ENCODE measurements at places on chromosomes 1 and 21.

DNA sequence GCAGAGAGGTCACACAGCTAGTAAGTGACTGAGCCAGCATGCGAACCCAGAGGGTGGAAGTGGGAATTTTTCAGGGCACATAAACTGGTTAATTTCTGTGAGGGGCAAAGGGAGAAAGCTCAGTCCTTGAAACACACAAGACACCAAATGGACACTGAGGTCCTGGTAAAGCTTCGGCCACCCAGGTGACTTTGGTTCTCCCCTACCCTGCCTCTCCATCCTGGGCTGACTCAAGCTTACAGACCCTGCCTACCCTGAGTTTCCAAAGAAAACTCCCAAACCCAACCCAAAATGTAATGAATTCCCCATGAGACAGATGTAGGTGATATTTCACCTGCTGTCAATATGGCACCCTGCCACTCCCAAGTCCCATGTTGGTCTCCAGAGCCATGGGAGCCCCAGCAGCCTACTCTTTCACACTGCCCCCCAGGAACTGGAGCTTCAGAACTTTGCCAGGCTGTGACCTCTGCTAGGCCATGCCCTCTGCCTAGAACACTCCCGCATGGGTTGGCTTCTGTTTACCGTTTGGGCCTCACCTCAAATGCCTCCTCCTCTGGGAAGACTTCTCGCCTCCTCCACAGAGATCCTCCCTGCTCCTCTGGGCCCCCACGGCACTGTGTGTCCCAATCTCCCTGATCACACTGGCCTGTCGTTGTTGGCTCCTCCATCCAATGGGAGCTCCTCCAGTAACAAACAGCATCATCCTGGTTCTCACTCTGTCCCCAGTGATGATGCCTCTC, 3.7 kb upstream of the LRP8 start:
- DNase-seq = no peak

GRCh38 chr1:4963251-4963650, 308.8 kb downstream of the AJAP1 start:
- no peak for DNase-seq

- DNase-seq = no peak
Observed at GRCh38 chr1:215833941-215834729, 267.0 kb downstream of the KCTD3 start.

GRCh38 chr1:117760485-117760884, 154.6 kb downstream of the TENT5C start:
- DNase-seq = no peak

DNA sequence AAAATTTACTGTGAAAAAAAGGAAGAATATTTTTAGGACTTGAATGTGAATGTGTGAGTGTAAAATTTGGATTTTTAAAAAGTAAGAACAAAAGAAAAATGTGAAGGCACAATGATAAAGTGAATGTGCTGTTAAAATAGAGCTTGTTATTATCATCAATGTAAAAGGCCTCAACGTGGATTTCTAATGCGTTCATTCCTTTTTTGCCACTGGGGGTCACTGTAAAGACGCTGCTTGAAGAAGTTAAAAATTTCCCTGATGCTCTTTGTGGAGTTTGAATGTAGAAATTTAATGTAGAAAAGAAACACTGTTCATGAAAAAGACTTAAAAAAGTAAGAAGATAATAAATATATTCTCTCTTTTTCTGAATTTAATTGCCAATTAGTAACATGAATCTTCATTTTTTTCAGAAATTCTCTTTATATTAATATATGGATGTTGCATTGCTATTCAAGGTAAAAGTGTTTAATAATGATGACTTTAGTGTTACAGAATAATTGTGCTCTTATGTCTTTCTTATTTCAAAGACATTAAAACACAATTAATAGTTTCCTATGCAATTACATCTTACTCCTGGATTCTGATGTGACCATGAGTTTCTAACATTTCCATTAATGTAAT, 161.5 kb downstream of the DNM3 start:
- DNase-seq = no peak

- DNase-seq = no peak
Observed at GRCh38 chr1:208272713-208273112, 28.5 kb upstream of the PLXNA2 start.

DNA sequence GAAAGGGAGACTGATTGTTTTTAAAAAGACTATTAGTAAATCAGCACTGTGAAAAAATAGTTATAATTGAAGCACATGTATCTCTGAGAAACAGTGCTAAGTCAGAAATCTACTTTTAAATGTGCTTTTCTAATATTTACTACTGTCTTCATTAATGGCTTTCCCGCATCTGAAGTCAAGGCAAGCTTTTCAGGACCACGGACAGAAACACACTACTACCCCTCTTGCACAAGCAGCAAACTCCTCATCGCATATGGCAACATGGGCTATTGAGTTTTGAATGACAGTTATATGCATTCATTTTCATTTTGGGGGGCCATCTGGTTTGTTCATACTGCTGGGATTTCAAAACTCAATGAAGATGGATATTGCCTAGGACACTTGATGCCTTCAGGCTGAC, 433.4 kb upstream of the CAMK1G start:
- DNase-seq = no peak

DNA sequence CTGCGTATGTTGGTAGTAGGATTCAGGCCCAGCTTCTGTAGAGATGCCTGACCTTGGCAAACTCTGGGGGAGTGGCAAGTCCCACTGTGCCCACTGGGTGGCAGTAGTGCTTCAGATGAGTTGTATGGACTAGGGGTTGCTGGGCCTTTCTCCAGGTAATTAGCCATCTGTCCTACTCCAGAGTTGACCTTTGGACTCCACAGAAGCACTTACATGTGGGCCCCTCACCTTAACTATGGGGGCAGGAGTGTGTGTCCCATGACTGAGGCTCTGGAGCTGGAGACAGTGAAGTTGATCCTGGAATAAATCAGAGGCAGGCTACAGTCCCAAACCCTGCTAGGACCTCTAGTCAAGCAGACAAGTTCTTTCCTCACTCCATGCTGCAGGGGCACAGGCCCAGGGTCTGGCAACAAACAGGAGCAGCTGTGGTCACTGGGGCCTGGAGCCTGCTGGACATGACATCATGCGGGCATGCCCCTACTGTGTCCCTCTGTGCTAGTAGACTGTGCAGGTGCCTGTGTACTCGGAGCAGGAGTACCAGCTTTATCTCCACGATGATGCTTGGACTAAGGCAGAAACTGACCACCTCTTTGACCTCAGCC, 4.6 kb downstream of the DMAP1 start:
- peak; percentile 67 for DNase-seq

- DNase-seq = no peak
Observed at GRCh38 chr1:159092036-159092760, 15.6 kb upstream of the AIM2 start.

- DNase-seq = no peak
Observed at GRCh38 chr21:18493422-18493821, 89.8 kb upstream of the TMPRSS15 start.

DNA sequence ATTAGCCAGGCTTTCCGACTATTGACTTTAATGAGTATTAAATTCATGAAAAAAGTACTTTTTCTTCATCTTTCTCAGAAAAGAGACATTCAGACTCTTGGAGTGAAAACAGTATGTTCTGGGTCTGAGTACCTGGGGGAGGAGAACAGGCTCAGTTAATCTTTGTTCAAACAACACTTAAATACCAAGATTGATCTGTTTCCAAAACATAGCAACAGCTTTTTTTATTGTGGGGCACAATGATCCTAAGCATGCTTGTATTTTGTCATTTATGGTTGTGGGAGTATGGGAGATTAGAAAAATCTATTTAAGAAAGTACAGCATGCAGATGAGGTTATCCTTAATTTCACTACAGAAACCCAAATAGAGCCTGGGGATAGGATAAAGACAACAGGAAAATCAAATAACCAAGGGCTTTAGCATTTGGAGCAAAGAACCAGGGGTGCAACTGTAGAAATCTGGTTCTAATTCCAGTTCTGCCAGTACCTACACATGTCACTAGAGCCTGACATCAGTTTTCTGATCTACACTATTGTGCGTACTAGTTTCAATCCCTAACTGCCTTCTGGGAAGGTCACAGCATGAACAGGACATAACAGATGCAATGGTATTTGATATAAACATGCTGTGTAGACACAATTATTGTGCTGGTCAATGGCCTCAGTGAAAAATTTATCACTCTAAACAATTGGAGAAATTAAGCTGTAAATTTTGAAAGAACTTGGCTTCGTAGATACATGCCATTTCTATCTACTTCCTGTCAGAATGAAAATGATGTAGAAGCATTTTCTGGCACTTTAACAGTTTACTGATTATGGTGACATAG, 91.2 kb downstream of the KCNK1 start:
- no peak for DNase-seq

DNA sequence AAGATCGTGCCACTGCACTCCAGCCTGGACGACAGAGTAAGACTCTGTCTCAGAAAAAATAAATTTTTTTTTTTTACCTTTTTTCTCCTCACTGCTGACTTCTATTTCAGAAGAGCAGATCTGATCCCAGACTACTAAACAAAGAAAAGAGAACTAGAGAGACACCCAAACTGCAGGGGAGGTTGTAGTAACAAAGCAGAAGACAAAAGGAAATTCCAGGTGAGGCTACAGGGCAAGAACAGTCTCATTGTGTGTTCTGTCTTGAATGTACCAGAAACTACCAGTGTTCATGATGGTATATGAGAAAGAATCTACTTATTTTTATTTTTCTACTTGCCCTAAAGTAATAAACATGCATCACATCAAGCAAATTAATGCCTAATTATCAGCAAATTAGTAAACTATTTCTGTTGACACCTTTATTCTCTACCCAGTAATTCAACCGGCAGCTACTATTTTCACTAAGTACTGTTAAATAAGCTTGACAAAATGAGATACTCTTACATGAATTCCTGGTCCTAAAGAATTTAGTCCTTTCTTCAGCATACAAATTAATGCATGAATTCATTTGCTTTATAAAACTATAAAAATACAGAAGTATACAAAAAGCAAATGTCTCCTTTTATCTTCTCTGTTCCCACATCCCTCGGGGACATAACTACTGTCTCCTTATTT, 40.6 kb downstream of the ARID4B start:
- DNase-seq = no peak

DNA sequence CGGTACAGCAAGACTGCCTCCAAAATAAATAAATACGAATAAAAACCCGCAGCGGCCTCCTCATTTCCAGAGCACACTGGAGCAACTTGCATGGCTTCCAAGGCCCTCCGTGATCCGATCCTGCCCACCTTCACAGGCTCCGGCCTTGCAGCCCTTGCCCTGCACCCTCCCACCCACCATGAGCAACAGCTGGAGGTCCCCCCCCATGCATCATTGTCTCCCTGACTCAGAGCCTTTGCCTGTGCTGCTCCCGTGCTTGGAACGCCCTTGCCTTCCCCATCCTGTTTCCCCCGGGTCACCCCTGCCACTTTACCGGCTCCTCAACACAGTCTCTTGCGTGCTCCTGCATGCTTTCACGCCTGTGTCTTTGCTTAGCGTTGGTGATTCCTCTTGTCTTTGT, 71.0 kb upstream of the ANGPTL1 start:
- DNase-seq = no peak

DNA sequence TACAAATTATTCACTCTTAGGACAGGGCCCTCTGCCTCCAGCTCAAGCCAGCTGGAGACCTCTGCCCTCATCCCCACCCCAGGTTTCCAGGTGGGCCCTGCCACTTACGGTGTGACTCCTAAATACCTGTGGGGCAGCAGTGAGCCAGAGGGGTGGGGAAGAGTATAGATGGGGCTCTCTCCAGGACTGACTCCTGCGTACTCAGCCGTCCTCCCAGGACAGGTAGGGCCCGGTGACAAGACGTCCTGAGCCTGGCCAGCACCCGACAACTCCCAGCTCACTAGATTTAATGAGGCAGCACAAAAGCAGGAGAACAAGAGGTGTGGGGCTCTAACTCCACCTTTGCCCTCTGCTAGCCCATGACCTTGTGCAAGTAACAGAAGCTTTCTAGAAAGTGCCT, 16.8 kb downstream of the GNG12 start:
- no peak for DNase-seq

- peak; percentile 63 for DNase-seq
Observed at GRCh38 chr1:156421062-156421938, 52.3 kb downstream of the RHBG start.
